Stimulated activated CD8-positive, alpha-beta memory T cell treated with anti-CD3 and anti-CD28 coated beads, Interleukin-12 subunit alpha, Interleukin-12 subunit beta, amount 100 ng/mL, for 1 hour (primary cell): ENCODE measurements at places on chromosomes 16 and 17.

DNA sequence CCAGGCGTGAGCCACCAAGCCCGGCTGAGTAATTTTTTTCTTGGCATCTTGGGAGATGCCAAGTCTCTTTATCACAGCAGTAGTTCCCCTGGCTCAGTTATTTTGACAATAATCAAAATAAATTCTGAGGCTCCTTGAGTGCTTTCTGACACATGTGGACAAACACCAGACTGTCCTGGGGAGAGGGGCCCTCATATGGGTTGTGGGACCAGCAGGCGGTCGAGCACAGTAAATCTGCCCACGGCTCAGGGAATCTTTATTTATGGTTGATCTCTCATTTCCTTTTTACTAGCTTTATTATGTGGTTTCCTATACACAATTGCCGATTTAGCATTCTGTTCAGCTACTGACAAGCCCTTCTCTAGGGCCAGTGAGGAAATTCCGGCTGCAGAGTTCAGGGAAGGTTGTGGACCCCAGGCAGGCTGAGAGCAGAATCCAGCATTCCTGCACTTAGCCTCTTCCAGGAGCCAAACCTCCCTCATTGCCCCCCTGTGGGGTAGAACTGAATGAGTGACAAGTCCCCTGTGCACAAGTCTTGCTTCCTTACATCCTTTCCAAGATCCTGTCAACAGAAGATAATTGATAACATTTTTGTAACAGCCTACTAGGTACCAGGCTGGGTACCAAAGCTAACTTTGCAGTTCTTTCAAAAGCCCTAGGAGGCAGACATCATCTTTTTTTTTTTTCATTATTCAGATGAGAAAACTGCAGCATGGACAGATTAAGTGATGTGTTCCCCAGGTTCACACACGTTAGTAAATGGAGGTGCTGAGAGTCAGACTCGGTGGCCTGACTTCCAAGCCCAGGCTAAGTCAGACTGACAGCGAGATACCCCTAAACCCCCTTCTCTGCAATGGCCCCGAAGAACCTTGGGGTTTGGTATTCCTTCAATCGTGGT lies 40.2 kb downstream of the HS3ST3B1 start:
- DNase-seq = no peak

GRCh38 chr16:54022362-54022761 lies 264.2 kb downstream of the IRX3 start:
- DNase-seq = no peak

- no peak for DNase-seq
These were observed 43.0 kb downstream of the NKD1 start for GRCh38 chr16:50591209-50591608.

GRCh38 chr16:66874079-66874775 lies 6.1 kb upstream of the PDP2 start:
- DNase-seq = no peak

GRCh38 chr17:1529863-1530262 lies 13.5 kb upstream of the INPP5K start:
- no peak for DNase-seq

DNA sequence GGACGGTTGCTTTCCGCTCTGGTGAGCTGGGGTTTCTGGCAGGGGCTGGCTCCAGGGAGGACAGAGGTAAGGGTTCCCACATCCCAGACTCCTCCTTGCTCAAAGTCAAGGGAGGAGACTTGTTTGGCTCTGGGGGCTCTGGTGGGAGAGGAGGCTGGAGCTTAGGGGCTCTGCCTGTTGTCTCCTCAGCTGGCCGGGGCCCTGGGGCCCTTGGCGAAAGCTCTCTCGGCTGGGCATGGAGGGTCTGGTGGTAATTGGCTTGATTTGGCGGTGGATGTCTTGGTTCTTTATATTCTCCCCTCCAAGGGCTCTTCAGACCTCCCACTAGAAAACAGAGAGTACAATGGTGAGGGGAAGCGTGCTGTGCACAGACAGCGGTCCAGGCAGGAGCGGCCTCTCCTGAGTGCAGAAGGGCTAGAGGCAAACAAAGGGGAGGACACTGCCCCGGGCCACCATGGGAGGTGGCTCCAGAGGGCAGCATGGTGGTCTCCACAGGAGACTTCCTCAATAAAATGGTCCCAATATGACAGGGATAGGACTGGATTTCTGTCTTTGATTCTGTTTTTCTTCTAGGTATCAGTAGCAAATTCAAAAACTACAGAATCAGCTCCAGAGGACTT lies 5.7 kb upstream of the SPATA32 start:
- DNase-seq = no peak

- no peak for DNase-seq
These were observed 613.5 kb downstream of the RBFOX1 start for GRCh38 chr16:7946142-7946541.

- no peak for DNase-seq
These were observed 43.2 kb downstream of the TSC2 start for GRCh38 chr16:2090777-2091546.

GRCh38 chr17:76408037-76408849 lies 23.8 kb downstream of the SPHK1 start:
- DNase-seq = peak; percentile 56

- peak; percentile 29 for DNase-seq
These were observed 3.8 kb upstream of the CHD3 start for GRCh38 chr17:7884581-7885366.

DNA sequence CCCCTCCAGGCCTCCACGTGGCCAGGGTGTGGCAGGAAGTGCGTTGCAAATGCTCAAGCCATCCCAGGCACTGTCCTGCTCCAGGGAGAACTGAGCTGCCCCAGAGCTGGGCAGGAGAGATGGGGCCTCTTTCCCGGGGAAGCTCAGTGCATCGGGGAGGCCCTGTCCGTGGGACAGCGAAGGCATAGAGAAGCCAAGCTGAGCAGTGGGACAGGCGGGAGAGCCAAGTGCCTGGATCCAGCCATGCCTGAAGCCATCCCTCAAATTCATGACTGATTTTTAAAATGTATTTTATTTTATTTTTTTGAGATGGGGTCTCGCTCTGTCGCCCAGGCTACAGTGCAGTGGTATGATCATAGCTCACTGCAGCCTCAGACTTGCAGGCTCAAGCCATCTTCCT lies 25.4 kb upstream of the SSTR5 start:
- no peak for DNase-seq

DNA sequence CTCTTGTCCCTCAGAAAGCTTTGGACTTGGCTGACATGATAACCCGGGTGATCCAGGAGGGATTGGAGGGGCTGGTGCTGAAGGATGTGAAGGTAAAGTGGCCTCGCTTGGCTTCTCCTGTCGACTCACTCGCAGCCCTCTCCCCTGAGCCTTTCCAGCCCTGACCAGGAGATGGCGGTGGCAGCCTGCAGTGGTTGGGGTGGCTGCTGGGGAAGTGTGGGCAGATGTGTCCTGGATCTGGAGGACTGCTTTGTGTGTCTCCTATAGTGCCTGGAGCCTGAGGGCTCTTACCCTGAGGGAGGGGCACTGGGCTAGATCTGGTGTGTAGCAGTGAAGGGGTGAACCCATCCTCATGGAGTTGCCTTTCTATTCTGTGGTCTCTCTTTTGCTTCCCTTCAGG lies 17.9 kb downstream of the LIG3 start:
- peak; percentile 64 for DNase-seq

GRCh38 chr16:15493466-15494180 lies 59.2 kb downstream of the BMERB1 start:
- no peak for DNase-seq

DNA sequence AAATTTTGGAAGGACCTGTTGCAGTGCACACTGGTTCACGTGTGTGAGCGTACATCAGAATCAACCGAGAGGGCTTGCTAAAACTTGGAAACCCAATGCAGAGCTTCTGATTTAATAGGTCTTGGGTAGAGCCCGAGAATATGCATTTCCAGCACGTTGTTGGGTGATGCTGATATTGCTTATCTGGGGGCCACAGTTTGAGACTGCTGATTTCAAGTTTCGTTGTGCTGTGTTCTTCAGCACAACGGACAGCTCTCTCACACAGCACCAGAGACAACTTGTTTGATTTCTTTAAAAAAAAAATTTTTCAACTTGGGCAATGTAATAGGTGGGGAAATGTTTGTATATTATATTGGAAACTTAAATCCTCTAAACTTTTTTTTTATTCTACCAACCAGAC lies 9.4 kb downstream of the OR4D2 start:
- no peak for DNase-seq

- no peak for DNase-seq
These were observed 17.6 kb downstream of the SRCIN1 start for GRCh38 chr17:38587947-38588787.

- DNase-seq = no peak
These were observed 34.6 kb downstream of the DCUN1D3 start for GRCh38 chr16:20865420-20866131.

GRCh38 chr16:67760206-67760955 lies 41.3 kb upstream of the GFOD2 start:
- no peak for DNase-seq

DNA sequence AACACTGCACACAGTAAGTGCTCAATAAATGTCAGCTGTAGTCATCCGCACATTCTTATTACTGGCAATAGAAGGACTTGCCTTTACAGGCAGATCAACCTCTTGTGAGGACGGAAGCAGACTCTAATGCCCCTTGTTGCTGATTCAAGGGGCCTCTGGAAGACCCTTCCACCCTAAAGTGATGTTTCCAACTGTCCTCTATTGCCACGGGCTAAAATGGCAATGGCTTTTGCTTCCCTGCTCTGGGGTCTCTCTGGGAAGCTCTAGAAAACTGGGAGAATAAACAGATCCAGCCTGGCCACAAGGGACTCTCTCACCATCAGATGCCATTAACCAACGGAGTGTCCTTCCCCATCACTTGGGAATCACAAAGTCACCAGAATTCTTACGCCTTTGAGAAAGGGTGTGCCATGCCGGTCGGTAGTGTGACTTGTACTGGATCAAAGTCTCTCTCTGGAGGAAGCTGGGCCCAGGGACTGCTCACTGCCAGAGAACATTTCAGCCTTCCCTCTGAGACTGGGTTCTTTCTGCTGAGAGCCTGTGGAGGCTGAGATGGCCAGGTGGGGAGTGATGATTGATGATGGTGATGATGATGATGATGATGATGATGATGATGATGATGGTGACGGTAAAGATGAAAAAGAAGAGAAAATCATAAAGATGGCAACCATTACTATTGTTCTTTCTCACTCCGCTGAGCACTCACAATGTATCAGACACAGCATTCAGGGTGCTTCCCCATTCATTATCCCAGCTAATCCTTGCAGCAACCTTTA lies 146.8 kb downstream of the CYLD start:
- no peak for DNase-seq

- no peak for DNase-seq
These were observed 2.2 kb downstream of the UBE2Z start for GRCh38 chr17:48910370-48910769.

DNA sequence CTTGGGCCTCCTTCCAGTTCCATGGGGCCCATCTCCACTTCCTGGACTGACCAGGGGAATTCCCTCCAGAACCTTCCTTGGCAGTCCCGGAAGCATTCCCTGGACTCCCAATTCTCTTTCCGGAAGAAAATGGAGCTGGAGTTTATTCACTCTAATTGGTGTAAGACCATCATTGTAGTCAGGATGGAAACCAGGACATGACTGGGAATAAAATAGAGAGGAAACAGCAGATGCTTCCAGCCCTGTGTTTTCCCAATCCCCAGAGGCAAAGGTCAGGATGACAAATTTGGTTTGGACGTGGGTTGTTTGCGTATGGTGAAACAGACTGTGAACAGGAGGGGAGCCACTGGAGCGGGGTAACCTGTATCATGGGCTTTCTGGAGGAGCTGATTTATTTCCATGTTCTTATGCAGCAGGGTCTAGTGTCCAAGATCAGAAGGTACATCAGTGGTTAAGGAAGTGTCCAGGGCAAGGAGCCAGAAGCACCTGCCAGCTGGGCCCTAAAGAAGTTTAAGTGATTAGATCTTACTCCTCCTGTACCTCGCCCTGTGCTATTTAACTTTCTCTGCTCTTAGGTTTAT lies 8.5 kb upstream of the LONP2 start:
- no peak for DNase-seq

DNA sequence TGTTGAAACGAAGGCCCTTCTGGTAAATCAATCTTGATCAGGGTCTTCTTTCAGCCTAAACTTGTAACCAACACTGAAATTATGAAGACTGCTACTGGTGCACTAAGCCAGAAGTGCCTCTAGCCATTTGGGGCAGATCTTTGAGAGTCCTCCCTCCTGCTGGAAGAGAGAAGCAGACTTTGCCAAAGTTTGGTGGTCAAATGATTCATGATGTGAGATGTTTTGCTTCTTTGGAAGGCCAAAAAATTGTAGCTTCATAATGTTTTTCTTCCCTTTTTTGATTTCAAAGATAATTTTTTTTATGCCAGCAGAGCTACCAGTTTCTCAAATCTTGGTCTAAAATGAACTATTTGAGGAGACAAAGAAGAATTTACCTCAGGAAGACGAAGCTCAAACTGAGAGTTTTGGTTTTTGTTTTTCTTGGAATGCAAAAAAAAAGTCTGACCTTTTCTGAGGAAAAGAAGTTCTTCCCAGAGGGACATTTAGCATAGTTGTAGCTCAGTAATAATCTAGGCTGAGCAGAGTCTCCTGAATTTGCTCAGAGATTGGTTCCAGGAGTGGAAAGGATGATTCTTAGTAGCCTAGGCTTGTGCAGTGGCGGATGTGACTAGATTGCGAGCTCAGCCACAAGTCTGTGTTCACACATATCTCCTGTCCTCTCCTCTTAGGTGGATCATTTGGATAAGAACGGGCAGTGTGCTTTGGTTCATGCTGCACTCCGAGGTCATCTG lies 50.9 kb downstream of the CYB561 start:
- no peak for DNase-seq

- DNase-seq = no peak
These were observed 24.6 kb downstream of the SOST start for GRCh38 chr17:43733956-43734355.
